ENCODE measurements at places on chromosomes 16 and 17.

DNA sequence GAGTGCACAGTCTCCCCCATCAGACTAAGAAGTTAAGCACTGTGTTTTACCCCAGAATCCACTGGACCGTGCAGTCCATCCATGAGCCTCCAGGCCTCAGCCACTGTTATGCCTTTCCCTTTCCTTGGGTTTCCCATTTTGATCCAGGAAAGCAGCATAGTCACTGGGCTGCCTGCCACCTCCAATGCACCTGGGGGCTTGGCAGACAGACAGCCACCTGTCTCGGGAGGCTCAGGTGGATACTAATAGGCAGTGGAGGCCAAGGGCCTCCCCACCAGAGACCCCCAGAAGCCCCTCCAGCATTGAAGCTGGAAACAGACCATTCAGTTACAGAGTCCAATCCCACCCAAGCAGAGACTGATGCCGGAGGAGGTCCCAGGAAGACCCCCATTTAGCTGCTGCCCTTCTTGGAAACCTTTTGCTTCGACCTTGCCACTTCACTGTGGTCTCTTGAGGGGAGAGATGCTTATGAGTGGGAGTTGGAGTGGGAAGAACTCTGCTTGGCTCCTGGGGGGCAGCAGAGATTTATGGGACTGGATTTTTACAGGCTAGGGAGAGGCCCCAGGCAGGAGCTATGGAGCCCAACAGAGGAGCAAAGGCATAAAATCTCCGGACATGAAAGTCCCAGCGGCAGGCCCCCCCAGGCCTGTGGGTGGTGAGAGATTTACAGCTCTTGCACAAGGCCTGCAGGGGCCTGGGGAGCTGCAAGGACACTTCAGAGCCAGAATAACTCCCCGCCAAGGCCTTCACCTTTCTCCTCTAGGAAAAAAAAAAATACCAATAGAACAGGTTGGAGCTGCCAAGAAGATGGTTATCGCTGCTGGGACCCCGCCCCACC lies 12.2 kb upstream of the SP2 start:
- no peak for DNase-seq

- no peak for DNase-seq
Observed at GRCh38 chr17:17877529-17878358, 41.0 kb upstream of the SREBF1 start.

DNA sequence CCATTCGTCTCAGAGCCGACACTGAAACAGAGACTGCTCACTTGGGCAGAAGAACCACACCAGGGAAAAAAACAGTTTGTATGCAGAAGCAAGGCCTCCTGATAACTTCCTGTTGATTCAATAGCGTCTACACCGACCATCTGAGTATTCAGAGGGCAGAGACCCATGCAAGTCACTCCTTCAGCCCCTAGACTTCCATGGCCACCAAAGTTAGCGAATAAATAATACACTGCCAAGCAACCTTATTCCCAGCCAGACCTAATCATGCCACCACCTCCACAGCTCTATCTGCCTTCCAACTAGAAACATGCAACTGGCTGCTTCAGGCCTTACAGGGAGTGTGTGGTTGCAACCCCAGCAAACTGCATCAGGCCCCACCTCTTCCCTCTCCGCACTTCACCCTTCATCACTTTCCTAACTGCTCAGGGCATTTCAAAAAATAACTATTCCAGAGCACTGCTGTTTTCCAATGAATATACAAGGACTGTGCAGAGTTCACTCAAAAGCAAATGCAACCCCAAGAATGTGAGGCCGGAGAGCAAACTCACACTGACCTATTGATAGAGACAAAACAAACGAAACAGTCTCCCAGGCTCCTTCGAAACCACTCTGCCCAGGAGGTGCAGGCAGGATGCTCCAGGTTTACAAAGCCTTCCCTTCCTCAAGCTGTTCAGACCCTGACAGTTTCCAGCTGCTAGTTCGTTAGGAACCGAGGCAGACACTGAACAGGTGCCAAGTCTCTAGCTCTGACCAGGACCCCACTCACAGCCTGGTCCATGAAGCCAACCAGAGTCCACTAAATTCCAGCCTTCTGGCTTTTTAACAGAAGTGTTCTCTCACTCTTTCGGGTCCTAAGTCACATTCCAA lies 3.6 kb downstream of the USP7 start:
- DNase-seq: no peak

DNA sequence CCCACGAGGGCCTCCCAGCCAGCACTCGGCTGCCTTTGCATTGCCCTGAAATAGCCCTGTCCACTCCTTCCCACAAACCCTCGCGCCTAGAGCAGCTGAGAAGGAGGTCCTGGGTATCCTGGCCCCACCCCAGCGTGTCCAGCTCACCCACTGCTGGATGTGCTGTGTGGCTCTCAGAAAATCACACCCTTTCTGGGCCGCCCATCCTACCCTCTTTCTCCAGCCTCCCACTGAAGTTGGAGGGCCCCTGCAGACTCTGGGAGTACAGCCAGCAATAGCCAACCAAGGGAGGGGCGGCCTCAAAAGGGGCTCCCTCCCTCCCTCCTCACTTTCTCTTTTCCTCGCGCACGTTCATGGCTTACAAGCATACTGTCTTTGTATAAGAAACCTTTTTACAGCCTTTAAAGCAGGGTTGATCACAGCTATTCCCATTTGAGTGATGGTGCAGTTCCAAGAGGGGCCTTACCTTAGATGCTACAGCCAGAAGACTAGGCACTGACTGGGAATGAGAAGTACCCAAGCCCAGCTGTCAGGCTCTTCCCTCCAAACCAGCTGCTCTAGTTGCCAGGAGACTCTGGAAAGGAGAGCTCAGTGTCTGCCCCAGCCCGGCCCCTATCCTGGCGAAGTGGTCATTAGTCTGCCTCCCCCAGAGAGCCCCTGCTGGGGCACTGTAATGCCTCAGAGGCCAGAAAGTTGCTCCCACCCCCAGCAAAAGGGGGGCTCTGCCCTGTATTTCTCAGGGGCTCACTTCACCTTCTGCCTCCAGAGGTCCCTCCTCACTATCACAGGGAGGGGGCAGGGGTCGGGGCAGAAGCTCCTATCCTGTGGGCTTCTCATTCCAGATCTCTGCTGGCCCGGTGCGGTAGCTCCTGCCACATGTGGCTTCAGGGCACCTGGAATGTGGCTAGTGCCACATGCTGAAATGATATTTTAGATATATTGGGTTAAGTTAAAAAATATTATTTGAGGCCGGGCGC lies 38.1 kb downstream of the DCAKD start:
- peak; percentile 82 for DNase-seq

DNA sequence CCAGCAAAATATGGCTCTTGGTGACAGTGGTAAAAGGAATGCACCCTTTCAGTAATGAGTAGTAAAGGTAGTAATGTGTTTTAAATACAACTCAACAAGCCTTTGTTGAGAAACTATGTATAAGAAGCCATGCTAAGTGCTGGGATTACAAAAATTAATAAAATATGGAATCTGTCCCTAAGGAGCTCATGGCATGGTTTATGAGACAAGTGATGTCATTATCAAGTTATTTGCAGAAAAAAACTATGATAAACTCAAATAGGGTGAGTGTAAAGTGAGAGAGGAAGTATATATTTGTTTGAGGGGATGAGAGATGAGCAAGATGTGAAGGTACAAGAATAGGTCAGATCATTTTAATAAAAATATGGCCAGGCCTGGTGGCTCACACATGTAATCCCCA lies 76.9 kb downstream of the NF1 start:
- no peak for DNase-seq

DNA sequence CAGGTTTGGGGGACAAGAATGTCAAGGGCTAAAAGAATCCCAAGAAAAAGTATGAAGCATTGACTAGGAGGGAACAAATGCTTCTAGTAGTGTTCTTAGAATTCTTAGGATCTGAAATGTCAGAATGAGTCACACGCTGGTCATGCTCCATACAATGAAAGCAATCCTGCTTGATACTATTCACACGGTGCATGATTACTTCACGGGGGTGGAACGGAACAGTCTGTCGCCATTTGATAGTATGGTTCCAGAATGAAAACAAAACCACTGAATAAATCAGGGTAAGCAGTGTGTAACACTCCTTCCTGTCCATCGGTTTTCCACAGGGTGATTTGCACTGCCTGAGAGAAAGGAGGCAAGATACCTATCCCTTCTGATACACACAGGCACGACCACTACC lies 22.9 kb upstream of the YWHAE start:
- no peak for DNase-seq

DNA sequence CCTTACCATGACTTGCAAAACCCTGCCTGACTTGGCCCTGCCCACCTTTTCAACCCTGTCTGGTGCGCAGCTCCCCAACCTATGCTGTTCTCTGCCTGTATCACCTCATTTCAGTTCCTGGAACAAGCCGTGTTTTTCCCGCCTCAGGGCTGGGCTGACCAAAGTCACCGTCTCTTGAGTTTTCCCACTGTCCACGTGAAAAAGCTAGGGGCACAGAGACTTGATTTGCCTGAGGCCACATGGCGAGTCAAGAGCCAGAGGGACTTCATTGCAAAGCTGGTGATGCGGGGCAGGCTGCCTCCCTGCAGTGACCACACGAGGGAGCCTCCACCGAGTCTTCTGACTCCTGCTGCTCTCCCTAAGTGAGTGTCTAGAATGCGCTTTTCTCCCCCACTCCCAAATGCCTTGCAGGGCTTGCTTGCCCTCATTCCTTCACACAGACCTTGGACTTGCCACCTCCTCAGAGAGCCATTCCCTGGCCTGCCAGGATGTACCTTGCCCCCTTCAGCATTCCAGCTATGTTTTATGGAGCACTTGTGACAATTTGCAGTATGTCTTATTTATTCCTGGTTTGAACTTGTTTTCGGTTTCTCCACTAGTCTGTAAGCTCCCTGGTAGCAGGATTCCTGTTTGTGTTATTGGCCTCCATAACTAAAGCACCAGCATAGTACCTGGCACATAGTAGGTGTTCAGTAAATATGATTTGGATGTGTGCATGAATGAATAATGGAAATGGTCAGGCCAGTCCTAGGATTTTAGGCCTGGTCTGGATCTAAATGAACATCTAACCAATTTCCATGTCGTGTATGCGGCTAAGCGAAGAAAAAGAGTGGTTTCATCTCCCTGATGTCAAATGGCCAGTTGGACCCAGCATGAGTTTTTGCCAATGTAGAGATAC lies 252.3 kb downstream of the SNX29 start:
- DNase-seq: peak; percentile 38

DNA sequence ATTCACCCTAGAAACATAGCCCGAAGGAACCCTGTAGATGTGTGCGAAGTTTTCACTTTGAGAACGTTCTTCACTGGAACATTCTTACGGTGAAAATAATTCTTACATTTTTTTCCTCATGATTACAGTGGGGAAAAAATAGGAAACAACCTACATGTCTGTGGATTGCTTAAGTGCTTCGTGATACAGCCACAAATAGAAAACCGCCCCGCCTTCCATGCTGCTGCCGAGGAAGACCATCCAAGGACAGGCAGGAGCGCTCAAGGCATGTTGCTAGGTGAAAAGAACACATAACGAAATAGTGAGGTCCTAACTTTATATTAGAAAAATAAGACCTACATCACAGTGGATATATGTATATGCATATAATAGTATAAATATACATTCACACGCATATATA lies 78.8 kb downstream of the BMERB1 start:
- no peak for DNase-seq

DNA sequence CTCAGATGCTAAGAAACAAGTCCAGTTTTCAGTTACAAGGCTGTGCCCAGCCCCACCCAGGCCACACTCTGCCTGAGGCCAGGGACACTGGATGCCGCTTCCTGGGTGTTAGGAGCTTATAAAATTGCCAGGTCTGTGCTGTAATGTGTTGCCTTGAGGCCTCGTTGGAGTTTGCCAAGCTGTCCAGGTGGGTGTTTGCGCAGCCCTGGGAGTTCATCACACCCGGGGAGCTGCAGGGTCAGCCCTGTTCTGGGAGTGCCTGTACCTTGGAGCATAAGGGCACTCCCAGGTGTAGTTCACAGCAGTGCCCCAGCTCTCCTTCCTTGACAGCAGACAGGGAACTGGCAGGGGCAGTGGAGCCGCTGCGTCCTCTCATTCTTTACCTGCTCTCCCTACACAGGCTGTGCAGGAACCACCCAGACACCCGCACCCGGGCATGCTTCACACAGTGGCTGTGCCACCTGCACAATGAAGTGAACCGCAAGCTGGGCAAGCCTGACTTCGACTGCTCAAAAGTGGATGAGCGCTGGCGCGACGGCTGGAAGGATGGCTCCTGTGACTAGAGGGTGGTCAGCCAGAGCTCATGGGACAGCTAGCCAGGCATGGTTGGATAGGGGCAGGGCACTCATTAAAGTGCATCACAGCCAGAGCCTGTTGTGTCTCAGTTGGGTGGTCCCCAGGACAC lies 1.6 kb downstream of the GFER start:
- DNase-seq: no peak

- no peak for DNase-seq
Observed at GRCh38 chr17:8628609-8629169, 1.8 kb downstream of the MYH10 start.

DNA sequence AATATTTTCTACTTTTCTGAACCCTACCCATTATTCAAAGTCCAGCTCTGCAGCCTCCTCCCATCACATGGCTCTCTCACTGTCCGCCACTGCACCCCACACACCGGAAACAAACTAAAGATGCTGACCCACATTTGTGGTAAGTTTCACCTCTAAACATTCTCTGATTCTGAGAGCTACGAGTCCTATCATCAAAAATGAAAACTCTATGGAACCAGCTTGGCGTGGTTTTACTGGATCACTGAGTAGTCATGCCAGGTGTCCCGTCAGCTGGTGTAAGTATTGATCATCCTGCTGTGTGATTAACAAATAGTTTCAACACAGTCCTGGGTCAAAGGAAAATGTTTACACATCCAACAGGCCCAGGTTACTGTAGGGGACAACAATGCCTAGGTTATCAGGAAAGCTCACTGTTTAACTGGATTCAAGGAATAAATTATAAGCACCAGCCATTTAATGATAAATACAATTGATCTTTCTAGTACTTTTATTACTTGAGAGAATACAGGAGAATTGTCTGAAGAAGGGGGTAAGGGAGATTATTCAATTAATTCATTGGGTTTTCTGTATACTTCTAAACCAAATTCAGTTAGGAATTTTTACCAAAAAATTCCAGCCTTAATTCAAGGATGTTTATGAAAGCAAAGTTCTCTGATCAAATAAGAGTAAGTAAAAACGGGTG lies 33.9 kb downstream of the CYTH1 start:
- DNase-seq: no peak

- DNase-seq: no peak
Observed at GRCh38 chr17:51743477-51743876, 415.0 kb downstream of the CA10 start.

DNA sequence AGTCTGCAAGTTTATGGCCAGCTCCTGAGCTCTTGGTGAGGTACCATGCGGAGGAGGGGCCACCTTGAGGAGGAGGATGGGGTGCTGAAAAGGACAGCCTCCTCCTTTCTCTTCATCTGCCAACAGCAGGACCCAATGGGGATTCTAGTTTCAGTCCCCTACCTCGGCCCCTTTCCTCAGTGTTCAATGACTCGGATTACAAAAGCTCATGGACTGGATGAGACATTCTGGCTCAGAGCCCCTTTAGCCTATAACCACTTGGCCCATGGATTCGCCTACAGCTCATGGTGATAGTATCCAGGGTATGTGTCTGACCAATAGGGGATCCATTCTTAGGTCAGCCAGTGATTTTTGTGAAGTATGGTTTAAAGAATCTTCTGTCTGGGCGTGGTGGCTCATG lies 8.5 kb upstream of the PIK3R6 start:
- no peak for DNase-seq

GRCh38 chr16:88705801-88706228 lies 393 bp downstream of the RNF166 start:
- DNase-seq: no peak

GRCh38 chr17:36184023-36184765 lies 7.8 kb upstream of the TBC1D3B start:
- no peak for DNase-seq
